Activated CD4-positive, alpha-beta T cell treated with anti-CD3 and anti-CD28 coated beads, Interleukin-2, amount 10 ng/mL, durations not matched to agents 24 days and 14 days (primary cell): ENCODE measurements at places on chromosomes 2 and 18. TPM values are rescaled to one million over a fixed set of nuclear protein-coding genes. Genes with fewer than 3 reads are reported as not detected.

SLC9A4 gene
- total RNA-seq: 0.07 and 0.12 TPM in 2 replicates

SOS1 gene
- 66.1 and 74.5 TPM in 2 replicates for total RNA-seq

NMUR1 gene
- total RNA-seq: 0.09 TPM in 1 of 2 replicates, not detected in the other

LHCGR gene
- not detected in 2 replicates for total RNA-seq

C2orf80 gene
- total RNA-seq: not detected in 2 replicates

CD302 gene
- 0.54 and 0.72 TPM in 2 replicates for total RNA-seq

TNFAIP6 gene
- not detected in 2 replicates for total RNA-seq

OSBPL6 gene
- total RNA-seq: 1.1 and 1.5 TPM in 2 replicates

UPP2 gene
- not detected in 2 replicates for total RNA-seq

GRCh38 chr2:102435741-102436140 is 12.8 kb downstream of the IL18RAP start:
- DNase-seq: no peak

GRCh38 chr2:145273840-145274239 is 753.9 kb upstream of the ZEB2 start:
- no peak for DNase-seq

GRCh38 chr2:126715111-126715510 is 59.2 kb downstream of the GYPC start:
- DNase-seq: no peak

- DNase-seq: no peak
Observed at GRCh38 chr2:55419233-55419678, 400 bp downstream of the CCDC88A start.

DNA sequence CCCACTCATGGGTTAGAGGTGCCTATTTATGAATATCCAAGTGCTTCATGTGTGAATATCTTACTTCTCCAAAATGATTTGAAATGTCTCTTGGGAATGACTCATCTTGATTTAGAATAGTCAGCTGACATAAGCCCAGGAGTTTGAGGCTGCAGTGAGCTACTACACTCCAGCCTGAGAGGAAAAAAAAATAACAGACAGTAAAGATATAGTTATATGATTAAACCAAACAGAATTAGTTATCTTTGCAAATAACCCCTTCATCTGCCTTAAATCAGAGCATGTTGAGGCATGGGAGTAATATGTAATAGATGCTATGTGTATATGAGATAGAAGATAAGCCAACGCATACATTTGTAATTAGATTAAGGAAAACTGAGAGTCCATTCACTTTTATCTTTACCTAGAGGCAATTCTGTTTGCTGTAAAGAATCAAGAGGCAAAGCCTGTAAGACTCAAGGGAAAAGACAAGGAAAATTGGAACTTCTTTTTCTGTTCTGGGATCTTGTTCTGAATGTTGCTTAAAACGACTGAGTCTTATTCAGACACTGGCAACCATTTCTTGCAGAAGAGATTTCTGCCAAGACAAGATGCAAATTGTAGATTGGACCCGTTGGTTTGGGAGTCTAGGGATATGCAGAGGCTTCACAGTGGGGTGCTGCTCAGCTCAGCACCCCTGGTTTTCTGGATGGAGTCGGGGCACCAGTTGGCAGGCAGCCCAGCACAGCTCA is 104.4 kb downstream of the LIPG start:
- DNase-seq: no peak

DNA sequence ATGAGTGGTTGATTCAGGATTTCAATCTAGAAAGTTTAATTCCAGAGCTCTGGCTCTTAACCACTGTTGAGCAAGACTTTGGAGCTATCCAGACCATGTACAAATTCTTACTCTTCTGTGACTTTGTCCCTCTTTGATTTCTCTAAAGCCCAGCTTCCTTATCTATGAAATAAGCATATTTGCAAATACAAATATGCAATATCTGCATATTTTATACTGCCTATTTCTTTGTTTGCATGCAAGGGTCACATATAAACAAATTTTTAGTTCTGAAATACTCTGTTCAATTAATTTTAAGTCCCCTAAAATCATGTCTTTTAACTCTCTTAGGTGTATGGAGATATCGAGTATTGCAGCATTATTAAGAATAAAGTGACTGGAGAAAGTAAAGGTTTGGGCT is 5.5 kb downstream of the RBM45 start:
- DNase-seq: no peak

DNA sequence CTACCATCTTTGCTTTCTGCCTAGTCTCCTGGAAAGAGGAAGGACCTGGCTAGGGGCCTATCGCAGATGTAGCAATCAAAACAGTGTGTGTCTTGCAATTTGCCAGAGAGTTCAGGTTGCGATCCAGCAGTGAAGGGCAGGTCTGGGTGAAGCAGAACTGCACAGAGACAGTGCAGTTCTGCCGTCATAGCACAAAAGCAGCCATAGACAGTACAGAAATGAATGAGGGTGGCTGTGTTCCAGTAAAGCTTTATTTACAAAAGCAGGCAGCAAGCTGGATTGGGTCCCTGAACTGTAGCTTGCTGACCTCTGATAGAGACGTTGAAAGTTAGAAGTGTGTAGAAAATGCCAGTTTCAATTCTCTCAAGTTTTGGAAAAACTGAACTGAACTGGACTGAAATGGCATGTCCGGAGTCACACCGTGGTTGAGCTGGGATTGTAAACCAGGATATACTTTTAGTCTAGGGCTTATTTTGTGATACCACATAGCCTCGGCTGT is 186.8 kb downstream of the LTBP1 start:
- no peak for DNase-seq

- DNase-seq: no peak
Observed at GRCh38 chr2:172288603-172289002, 138.8 kb upstream of the ITGA6 start.

DNA sequence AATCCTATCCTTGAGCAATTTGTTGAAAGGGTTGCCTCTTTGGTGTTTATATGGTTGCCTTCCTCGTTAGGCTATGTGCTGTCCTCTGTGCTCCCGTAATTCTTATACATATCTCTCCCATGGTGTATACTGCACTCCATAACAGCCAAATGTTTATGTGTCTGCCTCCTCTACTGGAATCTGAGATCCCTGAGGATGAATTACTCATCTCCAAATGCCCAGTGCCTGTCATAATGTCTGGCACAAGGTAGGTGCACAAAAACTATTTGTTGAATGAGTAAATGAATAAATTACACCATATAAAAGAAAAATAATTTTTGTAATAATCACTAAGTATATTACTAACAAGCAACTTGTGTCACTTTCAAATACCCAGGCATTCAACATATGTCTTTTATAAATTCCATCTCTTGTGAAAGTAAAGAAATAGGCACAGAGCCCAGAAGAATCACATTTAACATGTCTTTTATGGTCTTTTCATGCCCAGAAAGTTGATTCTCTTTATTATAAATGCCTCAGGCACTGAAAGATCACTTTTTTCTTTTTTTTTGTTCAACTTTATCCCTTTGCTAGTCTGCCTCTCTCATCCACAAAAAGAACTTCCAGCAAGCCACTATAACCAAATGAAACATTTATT is 164.9 kb downstream of the CCDC148 start:
- no peak for DNase-seq

DNA sequence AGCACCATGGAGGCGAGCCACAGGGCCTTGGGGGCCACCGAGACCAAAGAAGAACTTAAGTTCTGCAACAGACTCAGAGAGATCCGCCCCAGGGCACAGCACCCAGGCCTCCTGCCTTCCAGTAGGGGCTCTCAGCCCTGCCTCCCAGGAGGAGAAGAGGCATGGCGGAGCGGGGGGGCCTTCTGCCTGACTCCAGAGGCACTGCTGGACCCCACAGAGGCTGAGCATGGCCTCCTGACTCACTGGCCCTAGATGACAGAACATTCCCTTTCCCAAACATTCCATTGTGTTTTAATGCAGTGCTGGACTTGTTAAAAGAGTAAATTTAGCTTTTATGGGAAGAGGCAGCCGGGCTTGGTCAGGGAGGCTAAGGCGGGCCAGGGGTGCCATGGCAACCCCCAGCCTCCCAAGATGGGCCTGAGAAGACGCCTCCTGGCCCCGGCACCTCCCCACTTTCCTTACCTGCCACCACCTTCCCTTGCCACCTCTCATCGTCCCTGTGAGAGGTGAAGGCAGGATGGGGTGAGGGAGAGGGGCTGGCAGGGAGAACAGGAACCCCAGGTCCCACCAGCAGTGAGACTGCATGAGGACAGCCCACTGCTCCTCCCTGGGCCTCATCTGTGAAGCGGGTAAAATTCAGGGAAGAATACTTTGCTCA is 65.4 kb downstream of the SMAD7 start:
- no peak for DNase-seq

- DNase-seq: no peak
Observed at GRCh38 chr2:16911746-16912145, 246.1 kb upstream of the CYRIA start.

DNA sequence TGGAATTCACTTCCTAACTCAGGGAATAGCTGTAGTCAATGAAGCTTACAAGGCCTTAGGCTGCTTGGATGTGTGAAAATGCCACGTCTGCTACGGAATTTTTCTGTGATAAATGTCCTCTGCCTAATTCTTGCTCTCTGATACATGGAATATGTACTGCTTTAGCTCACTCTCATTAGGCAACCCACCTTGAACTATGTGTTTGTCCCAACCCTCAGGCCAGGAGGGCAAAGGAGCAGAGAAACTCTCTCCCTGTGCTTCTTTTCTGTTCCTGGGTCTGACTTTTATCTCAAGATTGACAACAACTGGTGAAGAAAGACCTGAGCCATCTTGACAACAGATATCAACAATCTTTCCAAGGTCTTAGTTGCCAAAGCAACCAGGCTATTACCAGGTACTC is 143.9 kb downstream of the GCA start:
- DNase-seq: no peak

- no peak for DNase-seq
Observed at GRCh38 chr2:190455358-190456095, 47.4 kb downstream of the MFSD6 start.

GRCh38 chr2:218079943-218080913 is 11.2 kb downstream of the RUFY4 start:
- DNase-seq: no peak

- DNase-seq: no peak
Observed at GRCh38 chr2:79901161-79901560, 388.3 kb downstream of the CTNNA2 start.

GRCh38 chr2:144848423-144848822 is 328.5 kb upstream of the ZEB2 start:
- DNase-seq: no peak

GRCh38 chr2:197997083-197997541 is 192.7 kb downstream of the PLCL1 start:
- peak; percentile 50 for DNase-seq
